ENCODE measurements at places on chromosomes 12 and 14.

DNA sequence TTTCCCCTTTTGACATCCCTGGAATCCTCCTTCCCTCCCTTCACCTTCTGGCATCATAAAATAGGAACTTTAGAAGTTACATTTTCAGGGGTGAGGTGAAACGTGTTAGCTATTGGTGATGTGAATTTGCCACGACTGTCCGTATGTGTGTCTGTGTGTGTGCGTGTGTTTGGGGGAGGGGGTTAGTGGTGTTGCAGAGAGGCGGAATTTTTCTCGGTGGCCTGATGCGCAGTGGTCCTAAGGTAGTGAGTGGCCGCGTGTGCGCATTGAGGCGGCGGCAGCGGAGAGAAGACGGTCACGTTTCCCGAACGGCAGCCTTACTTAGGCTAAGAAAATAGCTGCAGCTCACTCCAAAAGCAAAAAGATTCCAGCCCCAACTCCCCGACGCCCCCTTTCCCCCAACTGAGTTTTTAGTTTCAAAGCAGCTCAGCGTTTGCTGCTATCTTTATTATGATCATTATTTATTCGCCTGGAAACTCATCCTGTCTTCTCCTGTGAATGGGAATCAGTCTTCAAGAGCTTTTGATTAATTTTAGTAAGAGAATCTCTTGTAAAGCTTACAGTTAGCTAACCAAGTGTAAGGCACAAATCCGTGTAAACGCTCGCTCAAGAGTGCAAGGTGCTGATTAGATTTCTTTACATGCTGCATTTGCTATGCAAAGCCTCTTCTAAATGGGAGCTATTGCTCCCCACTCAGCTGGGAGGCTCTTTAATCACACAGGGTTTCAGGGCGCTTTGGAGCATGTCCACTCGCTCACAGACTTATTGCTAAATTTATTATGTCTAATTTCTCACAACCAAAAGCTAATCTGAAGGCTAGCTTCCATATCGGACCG lies 4.7 kb downstream of the FLRT2 start:
- no peak for DNase-seq

DNA sequence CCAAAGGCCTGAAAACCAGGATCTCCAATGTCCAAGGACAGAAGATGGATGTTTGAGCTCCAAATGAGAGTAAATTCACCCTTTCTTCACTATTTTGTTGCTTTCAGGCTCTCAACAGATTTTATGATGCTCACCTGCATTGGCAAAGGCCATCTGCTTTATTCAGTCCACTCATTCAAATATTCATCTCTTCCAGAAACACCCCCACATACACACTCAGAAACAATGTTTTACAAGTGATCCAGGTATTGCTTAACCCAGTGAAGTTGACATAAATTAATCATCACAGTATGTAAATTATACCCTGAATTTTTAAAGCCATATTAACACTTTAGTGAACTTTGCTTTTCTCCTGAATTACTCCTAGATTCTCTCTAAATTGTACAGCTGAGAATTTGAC lies 63.3 kb downstream of the DUSP6 start:
- no peak for DNase-seq

DNA sequence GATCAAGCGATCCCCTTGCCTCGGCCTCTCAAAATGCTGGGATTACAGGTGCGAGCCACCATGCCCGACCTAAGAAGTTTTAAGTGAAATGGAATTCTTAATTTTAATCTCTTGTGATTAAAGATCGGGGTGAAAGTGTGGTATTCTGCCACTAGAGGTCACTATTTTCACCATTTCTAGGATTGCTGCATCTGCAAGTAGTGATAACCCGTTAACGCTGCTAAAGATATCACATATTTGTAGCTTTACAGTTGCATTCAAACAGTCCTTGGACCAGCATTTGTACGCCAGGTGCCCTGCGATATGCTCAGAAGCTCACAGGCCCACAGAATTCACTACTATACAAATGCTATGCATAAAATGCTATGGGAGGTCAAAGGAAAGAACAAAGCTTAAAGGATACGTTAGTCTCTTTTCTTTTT lies 19.3 kb downstream of the CCDC62 start:
- no peak for DNase-seq

- DNase-seq: no peak
Measured at GRCh38 chr12:32249777-32250176, 143.1 kb downstream of the BICD1 start.

DNA sequence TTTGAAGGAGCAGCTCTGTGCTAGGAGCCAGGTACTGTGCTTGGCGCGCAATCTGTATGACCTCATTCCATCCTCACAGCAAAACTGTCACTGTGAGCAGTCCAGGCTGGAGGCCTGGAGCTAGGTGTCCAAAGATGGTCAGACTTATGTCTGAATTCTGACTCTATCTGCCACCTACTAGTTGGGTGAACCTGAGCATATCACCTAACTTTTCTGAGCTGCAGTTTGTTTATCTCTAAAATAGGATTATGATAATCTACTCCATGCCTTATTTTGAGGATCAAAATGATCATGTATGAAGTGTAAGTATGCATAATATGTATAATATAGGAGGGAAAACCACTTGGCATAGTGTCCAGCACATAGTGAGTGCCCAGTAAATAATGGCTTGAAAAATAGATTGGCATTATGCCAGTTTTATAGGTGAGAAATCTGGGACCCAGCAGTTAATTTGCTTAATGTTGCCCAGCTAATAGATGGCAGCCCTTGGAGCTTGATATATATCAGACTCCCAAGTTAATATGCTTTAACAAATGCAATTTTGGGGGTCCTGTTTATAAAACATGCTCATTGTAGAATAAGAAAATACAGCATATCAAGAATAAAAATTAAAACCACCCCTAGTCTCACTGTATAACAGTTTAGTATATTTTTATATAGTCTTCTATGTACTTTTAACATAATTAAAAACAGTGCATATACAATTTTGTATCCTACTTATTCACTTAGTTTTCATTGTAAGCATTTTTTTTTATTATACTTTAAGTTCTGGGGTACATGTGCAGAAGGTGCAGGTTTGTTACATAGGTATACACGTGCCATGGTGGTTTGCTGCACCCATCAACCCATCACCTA lies 4.5 kb upstream of the JPH4 start:
- DNase-seq: no peak

DNA sequence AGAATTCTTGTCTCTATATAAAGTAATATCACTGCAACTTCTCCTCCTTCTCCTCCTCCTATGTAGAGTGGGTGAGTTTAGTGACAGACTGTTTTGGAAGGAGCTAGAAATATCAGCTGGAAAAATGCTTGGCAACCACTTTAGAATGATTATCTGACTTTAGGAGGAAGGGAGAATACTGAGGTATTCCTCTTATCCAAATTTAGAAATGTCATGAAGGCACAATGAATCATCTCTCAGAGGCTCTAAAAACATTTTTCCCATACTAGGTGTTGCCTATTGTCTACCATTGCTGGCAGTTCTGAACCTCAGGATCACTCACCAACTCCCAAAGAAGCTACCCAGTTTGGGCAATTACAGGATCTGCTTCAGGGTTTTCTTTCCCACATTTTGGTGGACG lies 306.6 kb upstream of the ATP2B1 start:
- DNase-seq: no peak

DNA sequence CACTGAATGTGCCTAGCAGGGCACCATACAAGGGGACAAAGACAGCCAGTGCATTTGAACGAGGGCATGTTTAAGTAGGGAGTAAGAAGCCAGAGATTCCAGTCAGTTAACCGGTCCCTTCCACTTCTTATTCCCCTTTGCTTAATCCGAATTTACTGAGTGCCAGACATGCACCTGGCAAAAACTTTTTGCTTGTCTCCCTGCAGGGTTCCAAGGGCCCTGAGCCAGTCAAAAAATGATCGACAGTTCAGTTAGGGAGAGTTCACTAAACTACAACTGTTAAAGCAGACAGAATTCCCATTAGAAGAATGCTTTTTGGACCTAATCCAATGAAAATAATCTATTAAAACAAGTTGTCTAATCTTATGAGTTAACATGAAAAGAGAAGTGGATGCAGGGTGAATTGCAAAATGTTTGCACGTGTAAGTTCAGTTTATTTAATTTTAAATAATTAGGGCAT lies 193.8 kb downstream of the TMTC2 start:
- no peak for DNase-seq

DNA sequence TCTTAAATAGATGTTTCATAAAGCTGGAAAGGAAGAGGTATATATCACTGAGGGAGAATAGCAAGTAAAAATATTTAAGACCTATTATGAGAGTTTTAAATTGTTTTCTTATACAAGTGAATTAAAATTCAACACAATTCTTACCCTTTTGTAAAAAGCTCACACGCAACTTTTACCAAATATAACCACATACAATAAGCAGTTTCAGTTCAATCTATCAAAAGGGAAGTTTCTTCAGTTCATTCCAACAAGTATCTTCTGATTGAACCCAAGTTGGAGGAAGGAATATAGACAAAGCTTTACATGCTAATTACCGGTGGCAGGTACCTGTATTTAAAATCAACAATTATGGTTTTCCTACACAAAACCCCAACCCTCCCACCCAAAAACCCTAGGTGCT lies 41.1 kb downstream of the GTF2A1 start:
- no peak for DNase-seq

GRCh38 chr14:90609376-90609775 lies 206.9 kb downstream of the TTC7B start:
- no peak for DNase-seq

GRCh38 chr14:105273062-105273461 lies 24.7 kb downstream of the BTBD6 start:
- DNase-seq: no peak

DNA sequence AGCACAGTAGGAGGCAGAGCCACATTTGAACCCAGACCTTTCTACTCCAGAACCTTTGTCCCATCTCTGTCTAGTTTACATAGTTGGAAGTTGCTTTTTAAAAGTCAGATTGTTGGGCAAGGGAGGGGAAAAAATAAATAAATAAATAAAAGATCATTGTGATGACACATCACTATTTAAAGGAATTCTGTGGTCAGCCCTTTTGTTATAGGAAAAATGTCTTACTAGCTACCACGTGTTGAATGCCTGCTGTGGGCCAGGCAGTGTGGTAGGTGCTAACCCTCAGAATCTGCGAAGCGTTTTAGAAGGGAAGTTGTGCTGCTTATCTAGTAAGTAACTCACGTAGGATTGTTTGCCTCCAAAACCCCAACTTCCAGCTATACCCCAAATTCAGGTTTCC lies 62.3 kb downstream of the BHLHE41 start:
- DNase-seq: no peak

DNA sequence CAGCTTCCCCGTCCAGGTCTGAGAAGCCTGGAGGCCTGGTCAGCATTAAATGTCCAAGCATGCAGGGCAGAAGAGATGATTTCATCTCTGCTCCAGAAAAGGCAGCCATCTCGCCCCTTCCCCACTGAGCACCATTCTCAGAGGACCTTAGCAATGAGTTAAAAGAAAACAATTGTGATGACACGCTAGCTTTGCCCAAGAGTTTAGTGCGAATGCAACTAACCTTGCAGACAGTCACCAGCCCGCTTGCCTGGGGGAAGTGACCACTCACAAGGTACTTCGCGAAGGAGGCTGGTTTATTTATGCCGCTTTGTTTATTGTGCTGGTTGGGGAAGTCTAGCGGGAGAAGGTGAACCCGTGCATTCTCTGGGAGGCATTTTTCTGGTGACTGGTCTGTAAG lies 170.7 kb downstream of the RBM19 start:
- no peak for DNase-seq

DNA sequence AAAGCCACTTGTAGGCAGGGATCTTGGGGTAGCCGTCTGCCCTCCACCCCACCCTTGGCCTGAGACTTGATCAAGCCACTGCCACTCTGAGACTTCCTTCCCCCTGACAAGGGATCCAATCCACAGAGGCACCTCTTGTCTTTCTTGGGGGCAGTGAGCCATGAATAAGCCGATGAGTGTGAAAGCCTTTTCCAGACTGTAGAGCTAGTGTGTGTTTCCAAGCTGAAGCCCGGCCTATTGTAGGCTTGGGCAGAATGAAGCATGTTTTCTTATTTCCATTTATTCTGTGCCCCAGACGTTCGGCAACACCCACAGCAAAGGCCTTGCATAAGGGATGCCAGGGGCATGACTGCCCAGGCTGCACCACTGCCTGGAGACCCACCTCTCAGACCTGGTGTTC lies 991.6 kb downstream of the BCL11B start:
- no peak for DNase-seq

DNA sequence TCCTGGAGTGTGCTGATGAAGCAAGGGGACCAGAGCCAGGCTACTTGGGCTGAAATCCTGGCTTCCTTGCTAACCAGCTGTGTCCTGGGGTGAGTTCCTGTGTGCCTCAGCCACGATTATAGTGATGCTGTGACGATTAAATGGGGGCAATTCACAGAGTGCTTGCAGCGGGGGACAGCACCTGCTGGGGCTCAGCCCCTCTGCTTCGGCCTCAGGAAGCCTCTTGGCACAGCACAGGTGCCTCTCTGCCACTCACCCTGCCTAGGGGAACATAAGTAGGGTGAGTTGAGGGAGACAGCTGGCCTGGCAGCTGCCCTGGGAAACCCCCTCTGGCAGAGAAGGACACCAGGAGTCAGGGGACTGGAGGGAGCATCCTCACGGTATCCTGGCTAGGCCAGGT lies 9.4 kb downstream of the KRT80 start:
- no peak for DNase-seq

DNA sequence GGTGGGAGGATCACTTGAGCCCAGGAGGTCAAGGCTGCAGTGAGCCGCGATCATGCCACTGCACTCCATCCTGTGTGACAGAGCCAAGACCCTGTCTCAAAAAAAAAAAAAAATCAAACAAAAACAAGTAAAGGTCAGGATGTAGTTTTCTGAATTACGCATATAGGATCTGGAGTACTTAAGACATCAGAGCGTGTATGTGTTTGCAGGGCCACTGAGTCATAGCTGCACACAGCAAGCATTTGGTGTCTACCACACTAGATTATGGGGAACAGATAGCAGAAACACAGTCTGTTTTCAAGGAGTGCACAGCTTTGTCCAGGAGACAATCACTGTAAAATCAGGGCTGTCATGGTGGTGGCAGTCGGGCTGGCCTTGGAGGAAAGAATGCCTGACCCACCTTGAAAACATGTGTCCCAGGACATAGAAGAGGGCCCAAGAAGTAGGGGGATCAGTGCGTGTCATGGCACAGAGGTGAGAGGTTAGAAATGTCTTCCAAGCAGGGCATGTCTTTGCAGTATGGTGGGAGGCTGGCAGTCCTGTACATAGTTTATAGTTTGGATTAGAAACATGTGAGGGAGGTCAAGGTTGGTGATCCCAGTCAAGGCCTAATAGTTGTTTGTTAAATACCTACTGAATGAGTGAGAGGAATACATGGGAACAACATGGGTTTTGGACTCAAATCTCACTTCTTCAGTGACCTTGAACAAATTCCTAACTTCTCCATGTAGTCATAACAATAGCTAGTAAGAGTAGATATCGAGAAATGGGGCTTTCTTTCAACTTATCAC lies 23.6 kb upstream of the C12orf71 start:
- no peak for DNase-seq

GRCh38 chr14:105022276-105022670 lies 1.4 kb upstream of the CDCA4 start:
- no peak for DNase-seq

DNA sequence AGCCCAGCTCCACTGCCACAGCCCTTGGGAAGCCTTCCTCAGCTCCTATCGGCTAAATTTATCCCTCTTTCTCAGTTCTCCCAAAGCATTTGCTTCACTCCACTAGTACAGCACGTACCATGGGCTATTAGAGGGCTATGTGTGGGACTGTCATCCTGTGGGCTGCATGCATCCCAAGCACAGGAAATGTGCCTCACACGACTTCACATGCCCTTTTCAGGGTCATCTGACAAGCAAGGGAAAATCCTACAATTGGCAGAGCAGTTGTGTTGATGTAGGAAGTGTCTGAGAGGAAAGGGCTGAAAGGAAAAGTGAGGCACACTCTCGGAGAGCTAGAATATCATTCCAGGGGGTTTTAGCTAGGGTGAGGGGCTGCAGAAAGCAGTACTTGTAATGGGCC lies 47.6 kb downstream of the NINJ2 start:
- no peak for DNase-seq

Data from stimulated activated CD4-positive, alpha-beta T cell treated with anti-CD3 and anti-CD28 coated beads, TNF-alpha, amount 100 ng/mL, for 1 hour (primary cell).